Stimulated activated CD8-positive, alpha-beta memory T cell treated with anti-CD3 and anti-CD28 coated beads, Interleukin-7, amount 100 ng/mL, for 1 hour (primary cell): ENCODE measurements at places on chromosomes 16 and 17.
A peak's percentile ranks its signal among the peaks of the same experiment; 100 is the strongest.

GRCh38 chr16:63497408-63497807, 1461.2 kb upstream of the CDH8 start:
- DNase-seq, result no peak

GRCh38 chr16:84483882-84484565, 20.4 kb downstream of the MEAK7 start:
- no peak for DNase-seq

- no peak for DNase-seq
These were observed 209.6 kb upstream of the CACNG5 start for GRCh38 chr17:66625311-66625767.

- DNase-seq, result no peak
These were observed 22.9 kb downstream of the ADORA2B start for GRCh38 chr17:15967706-15968399.

DNA sequence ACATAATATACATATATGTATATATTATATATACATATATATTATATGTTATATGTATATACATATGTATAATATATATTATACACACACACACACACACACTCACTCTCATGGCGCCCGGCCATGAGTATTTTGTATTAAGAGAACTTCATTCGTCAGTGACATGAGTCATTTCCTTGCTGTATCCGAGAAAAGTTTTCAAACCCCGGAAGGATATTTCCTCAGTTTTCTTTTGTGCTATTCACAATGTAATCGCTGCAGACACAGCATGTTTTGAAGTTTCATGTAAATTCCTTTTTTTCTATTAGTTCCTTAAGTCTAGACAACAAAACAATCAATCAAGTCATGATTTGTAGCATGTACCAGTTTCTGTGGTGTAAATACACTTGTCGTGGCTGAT, 33.3 kb downstream of the OR1D5 start:
- DNase-seq, result no peak

DNA sequence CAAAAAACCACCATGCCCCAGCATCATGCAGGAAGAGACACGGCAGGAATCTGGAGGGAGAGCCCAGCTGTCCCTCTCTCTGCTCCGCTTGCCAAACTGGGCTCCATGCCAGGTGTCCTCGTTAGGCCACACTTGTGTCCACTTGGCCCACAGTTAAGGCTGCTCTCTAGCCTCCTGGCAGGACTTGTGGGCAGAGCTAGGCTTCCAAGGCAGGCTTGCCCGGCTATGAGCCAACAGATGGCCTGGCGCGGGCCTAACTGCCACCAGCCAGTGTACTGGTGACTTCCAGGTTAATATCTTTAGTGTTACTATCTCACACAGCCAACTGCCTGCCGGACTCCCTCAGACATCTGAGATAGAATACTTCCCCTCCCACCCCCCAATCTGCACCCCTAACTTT, 10.6 kb downstream of the ATP6V0D1 start:
- no peak for DNase-seq

- no peak for DNase-seq
These were observed 646 bp downstream of the HIC1 start for GRCh38 chr17:2055292-2056205.

DNA sequence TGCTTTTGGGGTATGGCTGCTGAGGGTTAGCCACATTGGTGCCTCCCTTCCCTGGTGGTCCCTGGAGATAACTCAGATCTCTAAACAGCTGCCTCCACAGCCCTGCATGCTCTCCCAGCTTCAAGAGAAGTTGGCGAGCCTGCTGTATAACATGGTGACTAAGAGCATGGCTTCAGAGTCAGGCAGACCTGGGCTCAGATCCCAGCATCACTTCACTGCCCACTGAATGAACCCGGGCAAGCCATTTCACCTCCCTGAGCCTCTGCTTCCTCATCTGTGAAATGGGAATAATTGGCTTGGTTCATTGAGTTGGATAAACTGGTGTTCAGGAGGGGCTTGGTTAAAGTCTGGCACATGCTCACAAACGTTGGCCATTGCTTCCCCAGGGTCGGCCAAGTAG, 16.6 kb downstream of the KIF1C start:
- no peak for DNase-seq

- no peak for DNase-seq
These were observed 2.1 kb upstream of the C1QL1 start for GRCh38 chr17:44970136-44970741.

DNA sequence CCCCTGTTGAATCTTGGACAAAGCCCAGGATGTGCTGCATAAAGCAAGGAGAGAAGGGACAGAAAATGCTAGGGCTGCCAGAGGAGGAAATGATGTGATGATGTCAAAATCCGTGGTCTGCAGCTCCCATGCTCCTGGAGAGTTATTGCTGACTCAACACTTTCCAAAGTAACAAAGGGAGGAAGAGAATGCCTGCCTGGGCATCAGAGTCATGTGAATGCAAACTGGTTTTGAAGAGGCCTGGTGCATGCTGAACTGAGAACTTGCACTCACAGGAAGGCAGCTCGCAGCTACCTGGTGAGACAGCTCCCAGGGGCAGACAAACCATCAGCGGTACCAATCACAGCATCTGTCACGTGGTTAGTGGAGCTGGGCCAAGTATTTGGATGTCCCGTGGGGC, 2.8 kb downstream of the MARVELD3 start:
- no peak for DNase-seq

DNA sequence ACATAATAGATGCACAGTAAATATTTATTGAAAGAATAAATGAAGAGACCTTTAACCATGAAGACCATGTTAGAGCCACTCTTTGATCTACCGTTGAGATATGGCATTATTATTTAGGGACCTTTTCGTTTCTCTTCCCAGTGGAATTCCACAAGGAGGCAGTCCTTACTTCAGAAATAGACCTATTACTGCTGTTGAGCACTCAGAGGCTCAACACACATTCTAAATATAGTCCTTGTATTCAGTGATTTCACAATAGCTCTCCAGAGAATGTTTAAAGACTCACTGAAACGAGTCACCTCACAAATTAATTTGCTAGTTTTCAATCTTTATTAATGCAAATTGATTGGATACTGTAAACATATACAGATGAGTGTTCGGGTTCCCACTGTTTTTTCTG, 603.8 kb downstream of the CDH8 start:
- no peak for DNase-seq

GRCh38 chr17:340074-340473, 12.5 kb downstream of the RPH3AL start:
- no peak for DNase-seq

DNA sequence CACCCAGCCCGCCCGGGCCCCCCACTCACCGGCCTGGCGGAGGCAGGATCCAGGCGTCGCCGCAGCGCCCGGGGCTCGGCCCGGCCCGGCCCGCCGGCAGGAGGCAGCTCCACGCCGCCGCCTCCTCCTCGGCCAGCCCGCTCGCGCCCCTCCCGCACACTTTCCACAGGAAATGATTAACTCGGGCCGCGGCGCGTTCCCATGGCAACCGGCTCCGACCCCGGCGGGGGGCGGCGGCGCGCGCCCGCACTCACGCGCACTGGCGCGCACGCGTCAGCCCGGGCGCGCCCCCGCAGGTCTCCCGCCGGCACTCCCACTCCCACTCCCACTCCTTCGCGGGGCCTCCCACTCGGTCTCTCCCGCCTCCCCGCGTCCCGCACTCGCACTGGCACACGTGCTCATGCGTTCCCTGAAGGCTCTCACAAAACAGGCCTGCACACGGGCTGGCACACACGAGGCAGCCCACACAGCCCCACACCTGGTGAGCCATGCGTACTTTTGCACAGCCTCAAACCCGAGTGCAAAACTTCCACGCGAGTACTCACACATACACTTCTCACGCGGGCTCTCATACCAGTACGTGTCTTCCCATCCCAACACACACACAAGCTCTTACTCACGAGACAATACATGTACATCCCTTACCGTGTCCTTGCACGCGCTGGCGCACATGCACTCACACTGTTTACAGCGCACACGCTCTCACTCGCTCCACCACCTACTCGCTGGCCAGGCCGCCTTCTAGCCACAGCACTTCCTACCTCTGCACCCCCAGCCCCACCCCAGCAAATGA, at the start of gene KIFC3:
Gene KIFC3 (minus strand): TSS at position 151 of the 793 bp plus-strand sequence. CDS start 4,248 bp downstream, outside the sequence.
- peak; percentile 69 for DNase-seq

- DNase-seq, result no peak
These were observed 387.1 kb downstream of the XYLT1 start for GRCh38 chr16:17083628-17084027.

GRCh38 chr17:76255801-76256429, 9.2 kb upstream of the UBALD2 start:
- no peak for DNase-seq

GRCh38 chr16:16121185-16121727, 102.0 kb downstream of the ABCC6 start:
- DNase-seq, result no peak

GRCh38 chr16:56914896-56915295, 17.0 kb upstream of the HERPUD1 start:
- no peak for DNase-seq

GRCh38 chr16:87391324-87391949, 699 bp upstream of the MAP1LC3B start:
- no peak for DNase-seq
